NCI-H1105 (cell line): ENCODE measurements at places on chromosomes 5 and 9.

DNA sequence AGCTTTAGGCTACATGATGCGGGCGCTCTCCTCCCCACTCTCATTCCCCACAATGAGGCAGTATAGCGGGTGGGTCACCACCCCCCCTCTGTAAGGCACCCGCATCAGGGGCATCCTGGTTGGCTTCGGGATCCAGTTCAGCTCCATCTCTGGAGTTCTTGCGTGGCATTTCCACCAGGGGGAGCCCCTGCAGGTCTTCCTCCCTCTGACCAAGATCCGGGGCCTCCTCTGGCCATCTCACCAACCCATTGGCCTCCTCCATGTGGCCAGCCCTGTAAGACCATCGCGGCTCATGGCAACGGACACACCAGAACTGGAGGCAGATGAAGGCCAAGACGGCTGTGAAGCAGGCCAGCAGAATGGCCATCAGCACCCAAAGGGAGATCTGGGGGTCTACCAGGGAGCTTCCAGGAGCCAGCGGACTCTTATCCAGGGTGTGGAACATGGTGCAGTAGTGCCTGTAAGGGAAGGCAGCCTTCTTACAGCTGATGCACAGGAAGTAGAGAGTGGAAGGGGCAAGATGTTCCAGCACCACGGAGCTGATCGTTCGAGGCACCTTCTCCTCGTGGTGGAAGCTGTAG lies 77.0 kb downstream of the CYFIP2 start:
- DNase-seq: no peak

- no peak for DNase-seq
These were observed 8.2 kb upstream of the ELL2 start for GRCh38 chr5:95969651-95970358.

DNA sequence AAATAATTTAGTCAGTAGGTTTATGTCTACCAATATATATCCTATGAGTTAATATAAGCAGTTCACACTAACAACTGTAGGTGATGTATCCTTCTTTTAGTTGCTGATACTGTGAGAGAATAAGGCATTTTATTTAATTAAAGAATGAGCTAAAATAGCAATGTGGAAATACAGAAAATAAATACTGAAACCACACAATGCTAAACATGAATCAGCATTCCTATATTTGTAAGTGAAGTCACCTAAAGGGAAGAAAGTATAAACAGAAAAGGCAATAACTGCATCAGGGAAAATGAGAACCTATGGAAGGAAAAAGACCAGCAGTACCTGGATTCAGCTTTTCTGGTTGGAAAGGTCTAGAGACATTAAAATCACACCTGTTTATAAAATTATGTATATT lies 336.0 kb downstream of the PDE4D start:
- DNase-seq: no peak

- no peak for DNase-seq
These were observed 147.0 kb downstream of the CSNK1G3 start for GRCh38 chr5:123659011-123659410.

GRCh38 chr9:690517-691111 lies 150.9 kb upstream of the DMRT1 start:
- no peak for DNase-seq

GRCh38 chr9:37262410-37262809 lies 142.0 kb downstream of the ZCCHC7 start:
- DNase-seq: no peak

GRCh38 chr9:78707481-78707991 lies 410.6 kb downstream of the PSAT1 start:
- no peak for DNase-seq

GRCh38 chr9:123327697-123328100 lies 28.3 kb upstream of the CRB2 start:
- DNase-seq: no peak

DNA sequence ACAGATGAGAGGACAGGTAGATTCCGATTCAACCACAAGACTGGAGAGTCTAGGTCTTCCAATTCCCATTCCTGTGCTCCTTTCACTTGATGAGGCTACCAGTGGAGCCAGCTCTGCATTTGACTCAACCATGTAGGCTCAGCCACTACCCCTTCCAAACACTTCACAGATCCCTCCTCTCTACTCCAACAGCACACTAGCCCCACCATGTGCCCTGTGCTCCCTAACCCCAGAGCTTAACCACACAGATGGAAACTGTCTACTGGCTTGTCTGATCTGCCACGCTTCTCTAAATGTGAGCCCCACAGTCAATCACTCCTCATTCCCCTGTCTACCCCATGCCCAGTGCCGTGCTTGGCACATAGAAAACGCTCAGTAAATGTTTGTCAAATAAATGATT lies 508.2 kb downstream of the CDK5RAP2 start:
- DNase-seq: no peak

DNA sequence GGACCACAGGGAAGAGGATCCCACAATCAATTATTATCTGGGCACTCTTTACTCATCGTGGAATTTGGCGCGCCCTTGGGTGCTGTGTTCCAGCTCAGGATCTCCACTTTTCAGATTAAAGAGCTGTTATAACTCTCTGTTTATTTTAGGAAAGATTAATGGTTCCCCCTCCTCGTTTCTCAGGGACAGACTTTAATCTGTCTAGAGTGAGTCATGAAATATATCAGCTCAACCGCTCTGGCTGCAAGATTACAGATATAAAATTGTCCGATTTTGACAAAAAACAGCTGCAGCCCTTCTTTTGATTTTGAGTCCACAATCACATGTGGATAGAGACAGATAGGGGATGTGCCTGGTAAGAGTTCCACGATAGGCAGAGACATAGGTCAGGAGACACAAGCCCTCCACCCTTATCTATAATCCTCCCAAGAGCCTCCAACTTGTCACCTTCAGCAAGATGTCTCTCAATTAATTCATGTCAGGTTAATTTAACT lies 77.6 kb upstream of the ANKRD55 start:
- no peak for DNase-seq

GRCh38 chr5:148427370-148428042 lies 43.7 kb downstream of the FBXO38 start:
- DNase-seq: no peak

- DNase-seq: no peak
These were observed 98.7 kb upstream of the MPDZ start for GRCh38 chr9:13378154-13378553.

- no peak for DNase-seq
These were observed 69.5 kb downstream of the ZNF354C start for GRCh38 chr5:179129607-179130071.

GRCh38 chr9:113205432-113205831 lies 15.6 kb downstream of the FKBP15 start:
- no peak for DNase-seq

- no peak for DNase-seq
These were observed 57.4 kb upstream of the PTCH1 start for GRCh38 chr9:95574176-95574575.
